ENCODE measurements at places on chromosomes 7 and 10. TPM values are rescaled to one million over a fixed set of nuclear protein-coding genes. Genes with fewer than 3 reads are reported as not detected.

CRPPA gene
- 3.9 TPM for polyA plus RNA-seq

ABCC2 gene
- polyA plus RNA-seq = 1.0 TPM

DNA sequence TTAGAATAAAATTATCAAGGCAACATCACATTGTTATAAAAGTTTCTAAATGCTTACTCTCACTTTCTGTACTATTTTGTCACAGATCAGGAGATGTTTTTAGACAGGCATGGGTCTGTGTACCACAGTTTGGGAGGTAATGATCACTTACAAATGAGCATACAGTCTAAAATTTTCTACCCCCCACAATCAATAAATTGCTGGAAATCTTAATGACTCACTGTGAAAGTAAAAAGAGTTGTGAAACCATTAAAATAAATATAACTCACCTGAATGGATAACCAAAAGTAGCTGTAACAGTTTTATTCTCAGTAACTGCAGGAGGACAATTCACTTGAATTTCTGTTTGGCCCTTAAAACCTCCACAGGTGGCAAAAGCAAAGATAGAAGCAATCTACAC is 13.2 kb downstream of the SYPL1 start:
- DNase-seq = no peak

DNA sequence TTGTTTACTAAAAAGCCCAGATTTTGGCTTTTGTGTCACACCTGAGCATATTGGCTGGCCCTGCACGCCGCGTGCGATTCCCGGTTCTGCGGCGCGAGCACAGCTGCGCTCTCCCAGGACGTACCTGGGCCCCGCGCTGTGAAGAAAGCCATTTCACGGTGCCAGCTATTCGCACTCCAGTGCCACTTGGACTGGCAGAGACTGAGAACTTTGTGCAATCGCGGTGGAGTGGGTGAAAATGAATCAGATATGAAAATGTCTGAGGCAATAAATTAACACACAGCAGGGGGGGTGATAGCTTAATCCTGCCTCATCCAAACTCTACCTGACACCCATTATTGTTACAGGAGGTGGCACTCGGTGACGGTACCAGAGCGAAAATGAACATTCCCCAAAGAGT is 330.1 kb upstream of the MGMT start:
- no peak for DNase-seq

- no peak for DNase-seq
Measured at GRCh38 chr7:127153315-127153714, 99.4 kb downstream of the GRM8 start.

- no peak for DNase-seq
Measured at GRCh38 chr10:62960416-62960815, 144.2 kb upstream of the EGR2 start.
